Activated T-helper 1 cell treated with anti-CD3 and anti-CD28 coated beads, Interleukin-12 subunit alpha, Interleukin-12 subunit beta, Interleukin-2, Interleukin-4 antibody, amounts not matched to agents 30 ng/mL and 10 ng/mL and 1 ng/mL, durations not matched to agents 14 hours and 24 hours and 36 hours (primary cell): ENCODE measurements at places on chromosomes 6 and 20. TPM values are rescaled to one million over a fixed set of nuclear protein-coding genes. Genes with fewer than 3 reads are reported as not detected.

Gene HLA-DRB1
- 33.1 and 33.7 TPM in 2 replicates for total RNA-seq

Gene LINC00237
- not detected in 2 replicates for total RNA-seq

Gene GGTLC1
- not detected in 2 replicates for total RNA-seq

Gene GPR63
- total RNA-seq, result 3.1 and 3.2 TPM in 2 replicates

DNA sequence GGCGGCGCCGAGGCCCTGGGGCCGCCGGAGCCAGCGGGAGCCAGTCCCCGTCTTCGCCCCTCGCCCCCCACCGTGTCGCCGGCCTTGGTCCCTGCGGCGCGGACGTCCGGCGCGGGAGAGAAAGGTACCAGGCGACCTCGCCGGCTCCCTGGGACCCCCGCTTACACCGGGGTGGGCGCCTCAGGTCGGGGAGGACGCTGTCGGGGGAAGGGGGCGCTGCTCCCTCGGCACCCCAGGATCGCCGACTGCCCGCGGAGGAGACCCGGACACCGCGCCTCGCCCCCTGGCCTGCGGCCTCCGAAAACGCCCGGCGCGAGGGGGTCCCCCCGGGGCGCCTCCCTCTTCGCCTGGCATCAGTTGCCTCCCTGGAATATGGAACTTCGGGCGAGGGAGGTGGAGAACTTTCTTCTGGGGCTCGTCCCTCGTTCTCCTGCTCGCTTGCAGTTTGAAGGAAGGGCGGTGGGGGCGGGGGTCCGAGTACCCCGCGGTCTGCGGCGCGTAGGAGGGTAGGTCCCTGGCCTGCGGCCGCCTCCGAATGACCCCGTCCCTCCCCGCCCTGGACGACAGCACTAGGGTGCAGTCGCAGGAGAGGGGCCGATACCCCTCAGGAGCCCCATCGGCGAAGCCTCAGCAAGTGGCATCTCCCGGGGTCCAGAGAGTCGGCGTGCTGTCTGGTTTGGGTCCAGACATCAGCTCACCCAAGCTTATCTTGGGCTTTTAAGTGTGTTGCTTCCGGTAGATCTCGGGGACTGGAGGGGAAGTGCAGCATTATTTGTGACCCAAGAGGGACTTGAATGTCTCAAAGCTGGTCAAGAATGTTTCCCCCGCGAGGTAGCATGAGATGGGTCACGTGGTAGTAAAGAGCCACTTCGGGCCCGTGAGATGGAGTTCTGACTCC is 549 bp downstream of the ANKRD6 start:
- no peaks in the 10 kb centered on the region for H3K36me3 ChIP-seq
- H3K4me3 ChIP-seq, result peak overlapping the region; percentile 87
- DNase-seq, result no peak
- H3K4me1 ChIP-seq, result peaks cover 18% of the 10 kb centered on the region
- peak overlapping the region; percentile 70 for H3K27ac ChIP-seq
- peaks cover 32% of the 10 kb centered on the region for H3K27me3 ChIP-seq

DNA sequence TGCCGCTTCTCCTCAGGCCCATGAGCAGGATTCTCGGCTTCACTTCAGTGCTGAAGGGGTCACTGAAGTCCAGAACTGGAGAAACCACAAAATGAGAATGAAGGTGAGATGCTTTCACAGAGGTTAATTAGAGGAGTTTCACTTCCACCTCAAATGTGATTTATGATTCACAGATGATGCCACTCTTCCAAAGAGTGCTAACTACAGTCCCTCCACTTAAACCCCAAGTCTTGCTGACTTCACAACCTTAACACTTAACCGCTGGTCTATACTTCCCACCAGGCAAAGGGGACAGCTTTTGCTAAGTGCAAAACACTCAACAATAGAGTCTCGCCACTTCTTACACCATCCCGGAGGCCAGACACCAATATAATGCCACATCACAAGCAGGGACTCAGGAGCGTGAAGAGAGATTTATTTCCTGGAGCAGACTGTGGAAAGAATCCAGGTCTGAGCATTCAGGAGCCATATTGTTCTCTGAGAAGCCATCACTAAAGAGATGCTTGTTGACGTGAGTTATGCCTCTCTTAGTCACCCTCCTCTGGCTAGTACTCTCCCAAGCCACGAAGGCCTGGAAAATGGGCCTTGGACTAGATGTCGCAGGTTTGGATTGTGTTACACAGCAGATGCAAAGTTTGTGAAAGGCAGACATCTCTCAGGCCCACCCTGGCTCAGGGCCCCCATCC is 24.4 kb downstream of the RRAGD start:
- no peaks in the 10 kb centered on the region for H3K27me3 ChIP-seq
- no peak for DNase-seq
- peaks cover 8% of the 10 kb centered on the region for H3K4me1 ChIP-seq
- no peak overlapping the region for H3K4me3 ChIP-seq

- no peaks in the 10 kb centered on the region for H3K36me3 ChIP-seq
- no peak overlapping the region for H3K4me3 ChIP-seq
- H3K27ac ChIP-seq, result no peak overlapping the region
- H3K27me3 ChIP-seq, result peaks cover 7% of the 10 kb centered on the region
These were observed 16.7 kb upstream of the PI3 start for GRCh38 chr20:45157962-45158361.

DNA sequence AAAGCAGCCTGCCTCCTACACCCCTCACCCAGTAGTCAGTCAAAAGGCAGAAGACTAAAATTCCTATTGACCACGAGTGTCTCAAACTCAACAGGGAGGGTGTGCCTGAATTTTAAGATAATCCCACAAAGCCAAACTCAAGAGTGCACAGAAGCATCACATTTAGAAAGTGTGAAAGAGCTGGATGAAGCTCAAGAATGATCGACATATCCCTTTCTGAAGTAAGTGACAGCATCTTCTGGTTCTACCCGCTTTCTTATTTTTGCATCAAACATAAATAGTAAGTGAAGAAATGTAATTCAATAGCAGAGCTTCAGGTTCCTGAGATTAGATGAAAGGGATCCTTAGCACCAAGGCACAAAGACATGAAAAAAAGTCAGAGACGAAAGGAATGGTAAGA is 64.5 kb upstream of the BACH2 start:
- H3K36me3 ChIP-seq, result no peaks in the 10 kb centered on the region
- no peak overlapping the region for H3K27ac ChIP-seq
- H3K4me3 ChIP-seq, result no peak overlapping the region
- H3K27me3 ChIP-seq, result peaks cover 2% of the 10 kb centered on the region
- no peaks in the 10 kb centered on the region for H3K4me1 ChIP-seq

GRCh38 chr6:88008831-88009231 is 38.8 kb upstream of the SPACA1 start:
- peaks cover 12% of the 10 kb centered on the region for H3K4me1 ChIP-seq
- H3K27me3 ChIP-seq, result no peaks in the 10 kb centered on the region
- no peak for DNase-seq
- H3K27ac ChIP-seq, result no peak overlapping the region

- H3K4me1 ChIP-seq, result peaks cover 32% of the 10 kb centered on the region
- no peak overlapping the region for H3K4me3 ChIP-seq
- no peaks in the 10 kb centered on the region for H3K27me3 ChIP-seq
- H3K36me3 ChIP-seq, result peaks cover 9% of the 10 kb centered on the region
- no peak overlapping the region for H3K27ac ChIP-seq
These were observed 33.6 kb downstream of the CDK19 start for GRCh38 chr6:110781522-110782214.

- peaks cover 7% of the 10 kb centered on the region for H3K4me1 ChIP-seq
- no peak overlapping the region for H3K27ac ChIP-seq
- H3K27me3 ChIP-seq, result no peaks in the 10 kb centered on the region
- no peak overlapping the region for H3K4me3 ChIP-seq
- no peak for DNase-seq
These were observed 16.8 kb downstream of the VEGFA start for GRCh38 chr6:43786664-43787329.

- H3K4me3 ChIP-seq, result no peak overlapping the region
- H3K4me1 ChIP-seq, result no peaks in the 10 kb centered on the region
- no peak for DNase-seq
- H3K27ac ChIP-seq, result no peak overlapping the region
- no peaks in the 10 kb centered on the region for H3K36me3 ChIP-seq
These were observed 24.4 kb upstream of the ARID1B start for GRCh38 chr6:156752666-156753301.

- no peak for DNase-seq
- peak overlapping the region; percentile 45 for H3K4me3 ChIP-seq
- peaks cover 6% of the 10 kb centered on the region for H3K27me3 ChIP-seq
- H3K36me3 ChIP-seq, result no peaks in the 10 kb centered on the region
These were observed 92.5 kb downstream of the CD83 start for GRCh38 chr6:14210077-14210476.

- no peak overlapping the region for H3K27ac ChIP-seq
- H3K4me3 ChIP-seq, result no peak overlapping the region
- no peak for DNase-seq
- H3K36me3 ChIP-seq, result no peaks in the 10 kb centered on the region
- peaks cover 29% of the 10 kb centered on the region for H3K27me3 ChIP-seq
- H3K4me1 ChIP-seq, result no peaks in the 10 kb centered on the region
These were observed 20.4 kb downstream of the NR2E1 start for GRCh38 chr6:108186226-108186625.

DNA sequence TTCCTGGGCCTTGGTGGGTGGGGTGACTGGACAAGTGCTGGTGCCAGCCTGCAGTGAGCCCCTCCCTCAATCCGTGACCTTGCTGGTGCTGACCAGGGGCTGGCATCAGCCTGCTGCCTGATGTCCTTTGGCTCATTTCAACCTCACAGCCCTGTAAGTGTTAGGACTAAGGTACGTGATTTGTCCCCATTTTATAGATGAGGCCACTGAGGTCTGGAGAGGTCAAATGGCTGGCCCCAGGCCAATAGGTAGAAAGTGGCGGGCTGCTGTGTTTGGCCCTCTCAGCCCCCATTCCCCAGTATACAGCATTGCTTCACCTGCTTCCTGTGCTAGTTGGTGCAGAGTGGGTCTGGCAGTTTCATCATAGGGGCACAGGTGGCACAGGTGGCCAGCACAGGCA is 20.1 kb downstream of the EFCAB8 start:
- no peak overlapping the region for H3K27ac ChIP-seq
- no peak overlapping the region for H3K4me3 ChIP-seq
- H3K27me3 ChIP-seq, result no peaks in the 10 kb centered on the region
- H3K36me3 ChIP-seq, result no peaks in the 10 kb centered on the region
- DNase-seq, result no peak

DNA sequence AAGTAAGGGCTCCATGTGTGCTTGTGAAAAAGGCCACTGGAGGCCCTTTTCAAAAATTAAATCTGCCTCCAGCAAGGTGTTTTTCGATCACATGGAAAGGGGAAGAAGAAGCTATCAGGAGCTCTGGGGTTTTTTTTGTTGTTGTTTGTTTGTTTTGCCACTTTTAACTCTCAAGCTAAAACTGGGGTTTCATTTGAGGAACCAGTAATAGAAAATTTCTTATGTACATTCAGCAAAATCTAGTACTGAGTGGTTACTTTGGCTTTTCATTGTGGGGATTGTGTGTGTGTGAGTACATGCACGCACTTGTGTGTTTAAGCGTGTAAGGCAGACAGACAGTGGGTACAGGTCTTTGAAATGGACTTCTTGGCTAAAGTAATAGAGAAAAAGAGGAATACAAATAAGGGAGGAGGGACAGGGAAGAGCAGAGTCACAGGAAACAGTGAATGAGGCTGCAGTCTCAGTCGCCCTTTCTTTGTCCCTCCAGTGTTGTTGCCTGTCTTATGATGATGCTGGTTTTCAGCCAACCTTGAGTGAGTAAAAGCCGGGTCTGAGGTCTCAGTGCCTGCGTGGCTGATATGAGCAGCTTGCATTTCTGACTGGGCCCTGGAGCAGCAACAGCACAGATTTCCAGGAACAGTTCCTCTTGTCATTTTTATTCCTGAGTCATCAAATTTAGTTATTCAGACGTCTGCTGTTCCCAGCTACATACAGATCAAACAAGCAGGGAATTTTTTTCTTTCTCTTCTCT is 26.2 kb downstream of the SLC16A10 start:
- peaks cover 10% of the 10 kb centered on the region for H3K4me1 ChIP-seq
- no peak for DNase-seq
- H3K36me3 ChIP-seq, result no peaks in the 10 kb centered on the region

DNA sequence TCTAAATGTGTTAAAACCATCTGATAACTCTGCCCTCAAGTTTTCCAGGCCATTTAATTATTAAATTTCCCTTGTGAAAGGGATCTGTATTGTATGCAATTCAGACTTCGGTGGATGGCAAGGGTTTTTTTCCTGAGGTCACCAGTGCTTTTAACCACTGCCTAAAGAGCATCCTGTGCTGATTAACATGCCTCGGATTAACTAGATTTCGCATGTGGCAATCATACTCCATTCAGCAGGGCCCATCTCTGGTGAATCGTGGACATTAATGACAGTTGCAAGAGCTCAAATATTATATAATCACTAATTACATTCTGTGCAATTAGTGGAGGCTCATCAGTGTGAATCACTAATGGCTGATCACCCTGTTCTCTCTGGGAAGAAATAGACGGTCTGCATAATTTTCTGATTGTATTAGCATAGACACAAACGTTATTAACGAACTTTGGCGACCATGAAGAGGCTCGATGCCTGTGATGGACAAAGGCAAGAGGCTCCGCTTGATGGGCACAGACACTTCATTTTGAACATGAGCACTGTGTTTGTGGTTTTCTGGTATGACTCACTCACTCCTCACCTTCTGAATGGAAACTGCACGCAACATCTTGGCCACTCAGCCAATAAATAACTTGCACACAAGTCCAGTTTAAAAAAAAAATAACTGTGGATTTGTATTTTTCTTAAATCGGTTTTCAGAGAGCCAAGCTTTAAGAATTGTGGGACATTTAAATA is 31.4 kb downstream of the LINC00237 start:
- no peaks in the 10 kb centered on the region for H3K36me3 ChIP-seq
- no peaks in the 10 kb centered on the region for H3K4me1 ChIP-seq
- no peak for DNase-seq
- no peak overlapping the region for H3K4me3 ChIP-seq
- no peak overlapping the region for H3K27ac ChIP-seq
- H3K27me3 ChIP-seq, result peaks cover 14% of the 10 kb centered on the region

GRCh38 chr20:12014276-12014675 is 96.6 kb downstream of the BTBD3 start:
- peaks cover 2% of the 10 kb centered on the region for H3K27me3 ChIP-seq
- no peaks in the 10 kb centered on the region for H3K36me3 ChIP-seq
- no peak overlapping the region for H3K27ac ChIP-seq
- no peak overlapping the region for H3K4me3 ChIP-seq
- DNase-seq, result no peak
- H3K4me1 ChIP-seq, result no peaks in the 10 kb centered on the region

GRCh38 chr6:139905404-139906052 is 531.1 kb upstream of the CITED2 start:
- H3K4me1 ChIP-seq, result no peaks in the 10 kb centered on the region
- H3K27me3 ChIP-seq, result no peaks in the 10 kb centered on the region
- no peaks in the 10 kb centered on the region for H3K36me3 ChIP-seq
- no peak overlapping the region for H3K4me3 ChIP-seq

DNA sequence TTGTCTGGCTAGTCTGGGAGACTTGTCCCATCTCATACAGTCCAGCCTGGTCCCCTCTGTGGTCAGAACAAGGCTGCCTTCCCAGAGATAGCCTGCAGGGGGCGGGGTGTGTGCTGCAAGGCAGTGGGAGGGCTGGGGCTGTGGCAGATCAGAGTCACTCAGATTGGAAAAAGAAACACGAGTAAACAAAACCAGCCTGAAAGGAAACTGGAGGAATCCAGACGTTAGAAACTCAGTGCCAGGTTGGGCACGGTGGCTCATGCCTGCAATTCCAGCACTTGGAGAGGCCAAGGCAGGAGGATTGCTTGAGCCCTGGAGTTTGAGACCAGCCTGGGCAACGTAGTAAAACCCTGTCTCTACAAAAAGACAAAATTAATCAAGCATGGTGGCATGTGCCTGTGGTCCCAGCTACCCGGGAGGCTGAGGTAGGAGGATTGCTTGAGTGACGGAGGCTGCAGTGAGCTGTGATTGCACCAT is 20.2 kb downstream of the LEMD2 start:
- no peak overlapping the region for H3K4me3 ChIP-seq
- no peaks in the 10 kb centered on the region for H3K4me1 ChIP-seq
- peak; percentile 68 for DNase-seq
- H3K27me3 ChIP-seq, result peaks cover 9% of the 10 kb centered on the region
